ENCODE measurements at places on chromosomes 5 and 9.

GRCh38 chr5:82603033-82603987 lies 325.2 kb upstream of the RPS23 start:
- DNase-seq = no peak

DNA sequence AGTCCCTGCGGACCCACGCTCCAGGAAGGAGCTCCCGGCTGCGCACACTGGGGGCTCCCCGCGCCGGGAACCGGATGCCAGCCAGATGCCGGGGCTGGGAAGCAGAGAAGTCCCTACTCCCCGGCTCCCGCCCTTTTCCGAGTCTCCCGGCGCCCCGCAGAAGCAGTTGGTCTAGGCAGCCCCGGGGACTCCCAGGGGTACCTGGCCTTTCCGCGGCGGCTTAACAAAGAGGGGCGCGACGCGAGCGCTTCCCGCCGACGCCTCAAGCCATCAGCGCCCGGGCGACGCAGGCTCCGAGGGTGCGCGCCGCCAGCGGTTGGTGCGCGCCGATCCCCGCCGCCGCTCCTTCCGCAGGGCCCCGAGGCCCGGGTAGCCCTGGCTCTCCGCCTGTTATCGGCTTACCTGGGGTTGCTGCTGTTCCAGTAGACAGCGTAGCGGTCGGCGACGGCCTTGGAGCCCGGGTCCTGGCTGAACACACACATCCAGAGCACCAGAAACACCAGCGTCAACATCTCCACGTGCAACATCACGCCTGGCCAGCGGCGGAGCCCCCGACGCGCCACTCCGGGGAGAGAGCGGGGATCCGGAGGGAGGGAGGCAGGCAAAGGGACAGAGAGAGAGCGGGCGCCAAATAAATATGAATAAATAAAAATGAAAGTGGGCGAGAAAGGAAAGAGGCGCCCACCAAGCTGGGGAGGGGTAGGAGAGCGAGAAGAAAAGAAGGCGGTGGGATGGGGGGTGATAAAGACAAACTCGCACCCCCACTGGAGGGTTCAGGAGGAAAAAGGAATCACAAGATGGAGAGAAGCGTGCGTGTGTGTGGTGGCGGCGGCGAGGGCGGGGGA lies 428 bp downstream of the EFNA5 start:
- no peak for DNase-seq

GRCh38 chr5:75640395-75640794 lies 29.1 kb downstream of the ANKDD1B start:
- no peak for DNase-seq

DNA sequence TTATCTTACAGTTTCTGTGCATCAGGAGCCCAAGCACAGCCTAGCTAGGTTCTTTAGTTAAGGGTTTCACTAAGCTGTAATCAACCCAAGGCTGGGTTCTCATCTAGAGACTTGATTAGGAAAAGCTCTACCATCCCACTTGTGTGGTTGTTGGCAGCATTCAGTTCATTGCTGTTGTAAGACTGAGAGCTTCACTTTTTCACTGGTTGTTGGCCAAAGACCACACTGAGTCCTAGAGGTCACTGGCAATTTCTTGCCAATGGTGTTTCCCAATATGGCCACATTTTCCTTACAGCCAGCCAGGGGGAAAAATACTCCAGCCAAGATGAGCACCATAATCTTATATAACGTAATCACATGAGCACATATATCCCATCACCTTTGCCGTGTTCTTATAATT lies 74.3 kb downstream of the SMIM15 start:
- no peak for DNase-seq

GRCh38 chr5:97937846-97938245 lies 754.8 kb upstream of the RIOK2 start:
- no peak for DNase-seq

DNA sequence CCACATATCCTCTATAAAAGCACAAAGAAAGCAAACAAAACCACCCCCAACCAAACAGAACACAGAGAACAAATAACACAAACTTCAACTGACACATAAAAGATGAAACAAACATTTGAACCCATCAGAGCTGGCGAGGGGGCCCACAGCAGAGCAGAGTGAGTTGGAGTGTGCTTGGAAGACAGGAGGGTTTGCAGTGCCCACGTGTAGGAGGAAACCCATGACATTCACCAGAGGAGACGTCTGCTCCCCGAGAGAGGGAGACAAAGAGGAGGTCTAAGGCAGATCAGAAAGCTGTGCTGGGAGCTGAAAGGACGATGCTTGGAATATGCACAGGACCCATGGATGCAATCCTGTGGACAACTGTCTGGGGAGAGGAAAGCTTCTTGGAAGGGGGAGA lies 27.0 kb downstream of the MRPL36 start:
- no peak for DNase-seq
